ENCODE measurements at places on chromosomes 16 and 17.

DNA sequence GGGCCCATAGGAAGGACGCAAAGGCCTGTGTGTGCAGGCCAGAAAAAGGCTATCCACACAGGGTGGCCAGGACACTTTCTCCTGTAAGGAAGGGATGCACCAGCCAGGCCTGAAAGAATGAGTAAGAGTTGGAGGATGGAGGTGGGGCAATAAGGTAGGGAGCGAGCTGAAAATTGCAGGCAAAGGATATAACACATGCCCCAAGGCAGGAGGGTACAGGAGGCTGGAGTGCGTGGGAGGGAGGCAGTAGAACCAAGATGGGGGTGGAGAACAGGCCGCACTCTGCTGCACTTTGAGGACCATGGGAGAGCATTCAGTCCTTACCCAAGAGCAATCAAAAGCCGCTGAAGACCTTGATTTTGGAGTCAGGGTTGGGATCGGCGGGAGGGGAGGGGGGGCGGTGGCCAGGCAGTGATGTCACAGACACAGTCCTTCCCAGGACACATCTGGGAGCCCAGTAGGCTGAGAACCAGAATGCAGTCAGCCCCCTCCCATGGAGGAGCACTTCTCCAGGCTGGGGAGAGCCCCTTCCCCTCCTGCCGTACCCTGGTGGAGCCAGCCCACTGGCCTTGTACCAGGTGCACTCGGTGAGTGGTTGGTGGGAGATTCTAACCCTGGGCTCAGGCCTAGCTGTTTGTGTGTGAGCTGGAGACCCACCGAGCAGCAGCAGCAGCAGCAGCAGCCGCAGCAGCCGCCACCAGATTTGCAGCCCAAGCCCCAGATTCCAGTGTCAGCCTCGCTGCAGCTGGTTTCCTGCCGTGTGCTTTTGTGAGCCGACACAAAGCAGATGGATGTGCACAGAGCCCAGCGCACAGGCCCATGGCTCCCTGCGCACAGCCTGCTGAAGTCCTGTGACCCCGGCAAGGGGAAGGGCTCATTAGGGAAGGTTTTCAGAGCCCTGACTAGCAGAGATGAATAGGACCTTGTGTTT, 17.5 kb downstream of the ANKRD40 start:
- no peak for DNase-seq

GRCh38 chr16:73713778-73714495, 582.7 kb upstream of the PSMD7 start:
- no peak for DNase-seq

GRCh38 chr16:30721606-30722005, 22.6 kb downstream of the SRCAP start:
- DNase-seq: no peak

GRCh38 chr17:62715882-62716390, 88.5 kb downstream of the MRC2 start:
- DNase-seq: no peak

DNA sequence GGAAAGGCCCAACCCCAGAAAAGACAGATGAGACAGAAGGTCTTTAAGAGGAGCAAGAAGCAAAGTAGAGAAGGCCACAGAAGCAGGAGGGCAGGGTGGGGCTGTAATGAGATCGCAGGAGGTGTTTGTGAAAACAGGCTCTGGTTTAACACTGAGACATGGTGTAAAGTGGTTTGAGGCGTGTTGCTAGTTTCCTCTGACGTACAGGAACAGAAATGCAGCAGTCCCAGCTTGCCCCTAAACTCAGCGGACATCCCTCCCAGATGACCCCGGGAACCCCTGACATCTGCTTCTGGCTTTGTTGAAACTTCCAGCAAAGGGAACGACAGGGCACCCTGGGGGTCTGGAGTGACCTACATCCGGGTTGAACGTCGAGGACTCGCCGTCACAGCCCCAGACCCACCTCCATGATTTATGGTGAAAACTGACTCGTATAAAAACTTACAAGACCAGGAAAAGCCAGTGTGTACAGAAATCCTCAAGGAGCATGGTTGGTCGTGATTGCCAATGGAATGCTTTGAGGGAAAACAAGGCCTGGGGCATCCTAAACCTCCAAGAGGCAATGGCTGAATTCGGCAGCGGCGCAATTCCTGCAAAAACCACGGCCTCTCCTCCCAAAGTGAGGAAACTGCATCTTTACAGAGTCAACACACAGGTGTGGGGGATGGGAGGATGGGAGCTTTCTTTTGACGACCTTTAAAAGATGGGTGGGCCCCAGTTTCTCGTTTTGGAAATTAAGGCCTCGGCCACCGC, 25.8 kb downstream of the LITAF start:
- DNase-seq: no peak

- no peak for DNase-seq
These were observed 39.3 kb downstream of the MSI2 start for GRCh38 chr17:57295526-57296023.

GRCh38 chr17:4256952-4257351, 6.8 kb downstream of the ANKFY1 start:
- DNase-seq: no peak

DNA sequence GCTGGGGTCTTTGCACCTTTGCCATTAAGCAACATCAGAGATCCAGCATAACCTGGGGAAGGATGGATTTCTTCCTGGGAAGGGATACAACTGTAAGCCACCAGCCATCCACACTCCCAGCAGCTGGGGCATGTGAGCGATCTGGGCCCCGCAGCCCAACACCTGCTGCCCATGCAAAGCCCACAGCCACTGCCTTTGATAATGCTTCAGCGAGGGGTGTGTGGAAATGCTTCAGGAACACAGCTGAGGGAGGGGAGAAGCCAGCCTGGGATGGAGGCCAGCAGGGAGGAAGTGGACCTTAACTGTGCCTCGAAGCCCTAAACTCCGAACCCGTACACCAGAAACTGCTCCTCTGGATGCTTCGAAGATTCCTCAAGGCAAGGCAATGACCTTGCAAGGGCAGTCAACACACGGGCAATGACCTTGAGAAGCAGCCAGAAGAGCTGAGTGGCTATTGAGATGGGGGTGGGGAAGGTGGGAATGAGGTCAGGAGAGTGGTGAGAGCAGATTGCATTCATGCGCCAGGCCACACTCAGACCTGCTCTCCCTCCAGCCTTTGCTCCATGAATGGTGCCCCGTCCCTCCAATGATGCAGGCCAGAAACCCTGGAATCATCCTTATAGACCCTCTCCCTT, 49.1 kb downstream of the KATNIP start:
- DNase-seq: no peak

GRCh38 chr17:2814481-2815341, 18.5 kb downstream of the RAP1GAP2 start:
- no peak for DNase-seq

DNA sequence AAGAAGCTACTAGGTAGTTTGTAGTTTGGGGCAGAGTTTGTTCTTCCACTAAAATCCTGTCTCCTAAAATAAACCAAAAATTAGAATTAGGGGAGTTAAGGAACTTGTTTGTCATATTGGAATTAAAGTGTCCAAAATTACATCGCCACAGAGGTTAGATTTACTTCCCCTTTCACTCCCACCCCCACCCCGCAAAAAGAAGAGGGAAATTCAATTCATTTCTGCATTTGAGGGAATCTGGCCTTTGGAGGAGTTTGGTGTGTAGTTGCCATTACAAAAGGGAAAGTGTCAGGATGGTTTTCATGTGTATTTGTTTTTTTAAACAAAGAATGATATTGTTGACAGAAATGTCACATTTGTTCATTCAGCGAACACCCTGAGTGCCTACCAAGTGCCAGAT, 5.8 kb downstream of the TMEM97 start:
- DNase-seq: no peak

DNA sequence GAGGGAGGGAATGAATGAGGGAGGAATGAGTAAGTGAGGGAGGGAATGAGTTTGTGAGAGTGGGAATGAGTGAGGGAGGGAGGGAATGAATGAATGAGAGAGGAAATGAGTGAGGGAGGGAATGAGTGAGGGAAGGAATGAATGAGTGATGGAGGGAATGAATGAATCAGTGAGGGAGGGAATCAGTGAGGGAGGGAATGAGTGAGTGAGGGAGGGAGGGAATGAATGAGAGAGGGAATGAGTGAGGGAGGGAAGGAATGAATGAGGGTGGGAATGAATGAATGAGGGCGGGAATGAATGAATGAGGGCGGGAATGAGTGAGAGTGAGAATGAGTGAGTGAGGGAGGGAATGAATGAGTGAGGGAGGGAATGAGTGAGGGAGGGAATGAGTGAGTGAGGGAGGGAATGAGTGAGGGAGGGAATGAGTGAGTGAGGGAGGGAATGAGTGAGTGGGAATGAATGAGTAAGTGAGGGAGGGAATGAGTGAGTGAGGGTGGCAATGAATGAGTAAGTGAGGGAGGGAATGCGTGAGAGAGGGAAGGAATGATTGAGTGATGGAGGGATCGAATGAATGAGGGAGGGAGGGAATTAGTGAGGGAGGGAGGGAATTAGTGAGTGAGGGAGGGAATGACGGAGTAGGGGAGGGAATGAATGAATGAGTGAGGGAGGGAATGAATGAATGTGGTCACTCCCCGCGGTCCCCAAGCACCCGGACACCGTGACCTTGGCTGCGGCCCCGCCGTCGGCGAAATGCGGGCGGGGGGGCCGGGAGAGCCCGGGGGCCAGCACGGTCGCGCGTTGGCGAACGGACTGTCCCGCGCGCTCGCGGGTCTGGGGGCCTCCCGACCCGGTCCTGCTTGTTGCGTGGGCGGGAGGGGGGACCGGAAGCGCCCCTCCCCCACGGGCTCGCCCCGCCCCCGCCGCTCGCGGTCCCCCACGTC, 1.1 kb upstream of the UBE2I start:
- DNase-seq: no peak

GRCh38 chr16:49275050-49275730, 6.4 kb downstream of the CBLN1 start:
- DNase-seq: no peak

DNA sequence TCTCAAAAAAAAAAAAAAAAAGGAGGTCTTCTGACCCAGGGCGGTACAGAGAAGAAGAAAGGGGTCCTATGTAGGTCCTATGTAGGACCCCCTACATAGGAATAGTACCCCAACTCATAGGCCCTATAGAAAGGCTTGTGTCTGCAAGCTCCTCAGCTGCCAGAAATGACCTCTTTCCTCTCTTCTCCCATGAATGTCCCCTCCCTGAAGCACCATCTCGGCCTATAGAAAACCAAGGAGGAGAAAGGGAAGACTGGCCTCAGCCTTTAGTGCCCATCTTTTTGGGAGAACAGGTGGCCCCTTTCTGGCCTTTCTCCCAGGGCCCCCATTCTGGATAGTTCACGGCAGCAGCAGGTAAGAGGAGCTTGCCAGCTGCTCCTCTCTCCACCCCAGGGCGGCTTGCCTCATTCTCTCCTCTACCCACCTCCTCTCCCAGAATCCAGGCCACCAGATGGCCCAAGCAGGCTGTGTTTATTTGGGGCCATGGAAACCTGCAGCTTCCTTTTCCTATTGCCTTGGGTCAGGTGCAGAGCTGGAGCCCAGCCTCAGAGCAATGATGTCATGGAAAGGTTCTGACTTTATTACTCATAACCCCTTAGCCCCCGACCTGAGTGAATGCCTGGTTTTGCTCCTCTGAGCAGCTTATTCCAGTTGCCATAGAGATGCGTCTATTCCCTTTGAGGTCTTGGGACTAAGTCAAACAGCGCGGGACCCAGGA, 1.6 kb upstream of the MRPL58 start:
- DNase-seq: no peak

GRCh38 chr16:53785916-53786315, 82.0 kb downstream of the FTO start:
- DNase-seq: no peak

GRCh38 chr17:2017274-2017941, 7.7 kb downstream of the RTN4RL1 start:
- DNase-seq: no peak

DNA sequence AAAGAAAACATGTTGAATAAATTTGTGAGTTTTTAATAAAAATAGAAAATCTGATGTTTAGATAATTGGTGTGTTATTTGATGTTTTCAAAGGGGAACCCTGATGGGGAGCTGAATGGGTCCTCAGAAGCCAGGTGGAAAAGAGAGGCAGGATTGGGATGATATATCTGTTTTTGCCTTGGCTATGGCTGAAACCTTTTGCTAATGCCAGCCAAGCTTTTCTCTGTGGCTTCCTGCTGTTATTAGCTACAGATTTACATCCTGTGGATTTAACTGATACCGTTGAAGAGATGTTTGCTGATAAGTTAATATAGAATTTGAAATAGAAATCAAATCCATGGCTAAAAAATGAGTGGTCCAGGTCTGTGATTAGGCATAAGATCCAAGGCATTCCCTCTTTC, 4.2 kb upstream of the AATF start:
- DNase-seq: no peak

DNA sequence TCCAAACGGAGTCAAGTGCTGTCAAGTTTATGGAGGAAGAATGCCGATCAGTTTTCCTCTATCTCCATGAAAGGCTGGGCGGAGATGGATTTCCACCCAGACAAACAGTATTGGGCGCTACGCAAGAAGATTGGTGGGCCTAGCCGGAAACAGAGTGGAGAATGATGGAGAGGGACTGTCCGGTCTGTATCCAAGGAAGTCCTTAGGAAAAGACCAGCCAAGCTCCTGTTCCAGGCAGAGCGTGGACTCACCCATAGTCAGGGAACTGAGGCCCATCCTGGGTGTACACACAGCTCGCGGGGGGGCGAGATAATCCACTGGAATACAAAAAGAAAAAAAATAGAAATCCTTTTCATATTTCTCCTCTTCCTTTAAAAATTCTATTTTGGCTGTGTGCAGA, 1.5 kb upstream of the ABCC12 start:
- no peak for DNase-seq

DNA sequence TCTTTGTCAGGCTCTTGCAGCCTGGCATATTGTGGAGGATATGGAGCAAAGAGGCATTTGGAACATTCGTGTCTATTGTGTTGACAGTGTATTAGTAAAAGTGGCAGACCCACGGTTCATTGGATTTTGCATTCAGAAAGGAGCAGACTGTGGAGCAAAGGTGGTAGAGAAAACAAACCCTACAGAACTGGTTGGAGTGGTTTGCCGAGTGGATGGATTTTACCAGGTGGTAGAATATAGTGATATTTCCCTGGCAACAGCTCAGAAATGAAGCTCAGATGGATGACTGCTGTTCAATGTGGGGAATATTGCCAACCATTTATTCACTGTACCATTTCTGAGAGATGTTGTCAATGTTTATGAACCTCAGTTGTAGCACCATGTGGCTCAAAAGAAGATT, 44.5 kb downstream of the EFCAB13 start:
- DNase-seq: no peak

DNA sequence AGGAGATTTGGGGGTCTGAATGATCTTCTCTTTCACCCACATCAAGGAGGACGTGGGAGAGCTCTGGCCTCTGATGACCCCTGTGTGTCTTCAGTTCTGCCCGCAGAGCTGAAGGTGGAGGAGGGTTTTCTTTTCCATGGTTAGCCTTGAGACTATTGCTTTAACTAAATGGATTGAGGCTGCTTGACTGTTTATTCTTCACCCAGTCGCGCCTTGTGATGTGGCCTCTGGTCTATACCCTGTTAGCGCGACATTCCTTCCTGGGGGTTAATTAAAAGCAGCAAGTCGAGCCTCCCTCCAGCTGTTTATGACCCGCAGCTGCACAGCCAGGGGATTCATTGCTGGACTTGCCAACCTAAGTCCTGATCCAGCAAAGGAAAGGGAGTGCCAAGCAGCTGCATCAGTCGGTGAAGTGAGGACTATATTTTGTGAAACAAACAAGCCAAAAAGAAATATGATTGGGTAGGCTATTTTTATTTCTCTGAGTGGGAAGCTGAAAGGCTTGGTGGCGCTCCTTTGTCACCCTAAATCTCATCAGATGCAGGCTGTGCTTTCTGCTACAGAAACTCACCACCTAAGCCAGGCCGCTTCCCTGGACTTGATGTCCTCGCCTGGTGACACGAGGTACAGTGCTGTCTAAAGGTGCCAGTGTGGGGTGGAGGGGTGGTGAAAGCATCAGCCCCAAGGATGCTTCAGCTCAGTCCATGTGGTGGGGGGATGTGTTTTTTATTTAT, 11.0 kb upstream of the SEC14L1 start:
- DNase-seq: no peak

GRCh38 chr17:15117239-15117638, 147.9 kb downstream of the PMP22 start:
- no peak for DNase-seq

All from GM04504 (cell line).